Activated naive CD8-positive, alpha-beta T cell treated with anti-CD3 and anti-CD28 coated beads for 36 hours (primary cell): ENCODE measurements at places on chromosomes 4 and X. TPM values are rescaled to one million over a fixed set of nuclear protein-coding genes. Genes with fewer than 3 reads are reported as not detected.

- H3K27ac ChIP-seq = no peak overlapping the region
- peaks cover 50% of the 10 kb centered on the region for H3K36me3 ChIP-seq
- H3K4me1 ChIP-seq = peaks cover 22% of the 10 kb centered on the region
- H3K4me3 ChIP-seq = no peak overlapping the region
- no peak for DNase-seq
- no peaks in the 10 kb centered on the region for H3K27me3 ChIP-seq
These were observed 501.6 kb downstream of the MID1IP1 start for GRCh38 chrX:39302838-39303237.

- peaks cover 37% of the 10 kb centered on the region for H3K27me3 ChIP-seq
- H3K36me3 ChIP-seq = no peaks in the 10 kb centered on the region
- no peaks in the 10 kb centered on the region for H3K4me1 ChIP-seq
- DNase-seq = no peak
- H3K4me3 ChIP-seq = no peak overlapping the region
- no peak overlapping the region for H3K27ac ChIP-seq
These were observed 1.9 kb upstream of the SHROOM2 start for GRCh38 chrX:9784332-9784731.

- H3K4me1 ChIP-seq = peaks cover 11% of the 10 kb centered on the region
- no peak for DNase-seq
These were observed 29.6 kb downstream of the REST start for GRCh38 chr4:56937262-56937661.

DNA sequence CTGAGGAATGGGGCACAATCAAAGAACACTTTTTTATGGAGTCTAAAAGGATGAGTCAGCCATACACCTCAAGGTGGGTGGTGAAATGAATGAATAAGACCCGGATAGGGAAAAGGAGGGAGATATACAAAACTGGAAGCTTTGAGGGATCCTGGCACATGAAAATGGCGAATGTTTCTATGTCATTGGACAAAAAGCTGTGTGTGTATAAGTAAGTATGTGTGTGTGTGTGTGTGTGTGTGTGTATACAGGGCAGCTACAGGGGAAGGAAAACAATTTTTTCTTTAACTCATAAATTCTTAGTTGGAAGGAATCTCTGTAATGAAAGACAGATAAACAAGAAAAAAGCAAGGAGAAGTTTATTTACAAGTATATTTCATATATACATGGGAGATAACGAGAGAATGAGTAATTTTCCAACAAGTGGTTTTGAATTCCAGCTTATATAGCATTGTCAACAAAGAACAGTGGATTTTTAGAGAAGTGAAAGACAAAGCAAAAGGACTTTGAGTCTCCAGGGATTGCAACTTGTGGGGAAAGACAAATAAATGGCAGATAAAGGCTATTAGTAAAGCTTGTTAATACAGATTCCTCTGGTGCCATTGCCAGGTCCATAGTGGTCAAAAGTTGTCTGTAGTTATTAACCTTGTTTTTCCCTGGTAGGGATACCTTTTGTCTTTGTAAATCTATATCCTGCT lies 99.7 kb downstream of the MMRN1 start:
- H3K36me3 ChIP-seq = no peaks in the 10 kb centered on the region
- no peak overlapping the region for H3K27ac ChIP-seq
- no peaks in the 10 kb centered on the region for H3K4me1 ChIP-seq
- H3K4me3 ChIP-seq = no peak overlapping the region
- DNase-seq = no peak

GRCh38 chr4:184328022-184328736 lies 110.5 kb upstream of the ENPP6 start:
- DNase-seq = peak; percentile 57
- no peak overlapping the region for H3K4me3 ChIP-seq
- peaks cover 5% of the 10 kb centered on the region for H3K36me3 ChIP-seq
- peaks cover 6% of the 10 kb centered on the region for H3K27me3 ChIP-seq
- H3K4me1 ChIP-seq = peaks cover 39% of the 10 kb centered on the region
- H3K27ac ChIP-seq = peak overlapping the region; percentile 86

DNA sequence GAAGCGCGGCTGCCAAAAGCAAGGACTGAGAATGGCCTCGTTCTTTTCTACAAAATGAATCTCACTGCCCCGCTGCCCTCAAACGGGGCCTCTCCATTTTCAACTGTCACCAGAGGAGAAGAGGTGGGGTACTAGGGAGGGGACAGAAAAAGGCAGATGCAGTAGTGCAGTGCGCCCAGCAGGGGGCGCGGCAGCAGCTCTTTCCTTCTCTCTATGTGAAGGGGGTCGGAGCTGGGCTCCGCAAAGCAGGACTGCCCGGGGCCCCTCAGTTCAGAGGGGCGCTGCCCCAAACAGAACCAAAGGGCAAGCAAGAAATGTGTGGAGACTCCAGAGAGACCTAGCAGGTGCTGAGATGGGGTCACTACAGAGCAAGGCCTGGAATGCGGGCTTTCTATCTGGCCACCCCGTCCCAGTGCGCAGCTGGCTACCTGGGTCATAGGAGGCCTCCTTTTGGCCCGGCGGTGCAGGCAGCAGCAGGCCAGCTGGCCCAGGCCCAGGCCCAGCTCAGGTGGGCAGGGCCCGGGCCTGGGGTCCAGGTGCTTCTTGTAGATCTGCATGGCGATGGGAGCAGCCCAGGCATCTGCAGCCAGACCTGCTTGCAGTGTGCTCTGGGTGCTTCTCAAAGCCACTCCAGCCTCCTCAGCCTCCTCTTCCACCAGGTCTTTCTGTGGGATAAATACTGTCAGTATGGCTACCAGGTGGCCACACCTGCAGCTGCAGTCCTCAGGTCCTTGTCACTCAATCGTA lies 5.9 kb downstream of the IRAK1 start:
- no peak overlapping the region for H3K4me3 ChIP-seq
- H3K4me1 ChIP-seq = peaks cover 6% of the 10 kb centered on the region
- peak; percentile 45 for DNase-seq
- H3K27me3 ChIP-seq = no peaks in the 10 kb centered on the region

- H3K36me3 ChIP-seq = no peaks in the 10 kb centered on the region
- no peak overlapping the region for H3K4me3 ChIP-seq
- H3K27ac ChIP-seq = no peak overlapping the region
These were observed 535.2 kb downstream of the GALNTL6 start for GRCh38 chr4:172348426-172348825.

GRCh38 chr4:142811034-142811433 lies 35.1 kb downstream of the INPP4B start:
- H3K4me1 ChIP-seq = peaks cover 9% of the 10 kb centered on the region
- no peak for DNase-seq
- H3K4me3 ChIP-seq = no peak overlapping the region
- no peaks in the 10 kb centered on the region for H3K36me3 ChIP-seq
- H3K27ac ChIP-seq = no peak overlapping the region

GRCh38 chr4:86685401-86685800 lies 91.3 kb downstream of the PTPN13 start:
- no peaks in the 10 kb centered on the region for H3K36me3 ChIP-seq
- H3K4me1 ChIP-seq = no peaks in the 10 kb centered on the region
- H3K27me3 ChIP-seq = no peaks in the 10 kb centered on the region
- DNase-seq = no peak
- no peak overlapping the region for H3K4me3 ChIP-seq

DNA sequence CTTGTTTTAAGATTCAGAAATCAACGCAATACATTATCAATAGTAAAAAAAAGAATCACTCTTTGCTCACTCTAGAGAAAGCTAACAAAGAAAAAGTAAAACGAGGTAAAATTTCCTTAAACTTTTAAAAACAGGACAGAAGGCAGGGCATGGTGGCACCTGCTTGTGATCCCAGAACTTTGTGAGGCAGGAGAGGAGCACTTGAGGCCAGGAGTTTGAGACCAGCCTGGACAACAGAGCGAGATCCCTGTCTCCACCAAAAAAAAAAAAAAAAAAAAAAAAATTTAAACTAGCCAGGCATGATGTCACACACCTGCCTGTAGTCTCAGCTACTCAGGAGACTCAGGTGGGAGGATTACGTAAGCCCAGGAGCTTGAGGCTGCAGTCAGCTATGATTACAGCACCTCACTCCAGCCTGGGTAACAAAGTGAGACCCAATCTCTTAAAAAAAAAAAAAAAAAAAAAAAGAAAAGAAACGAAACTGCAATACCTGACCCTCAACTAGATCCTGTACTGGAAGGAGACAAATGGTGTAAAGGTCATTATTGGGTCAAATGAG lies 3.5 kb downstream of the CCNI start:
- peaks cover 36% of the 10 kb centered on the region for H3K4me1 ChIP-seq
- H3K27ac ChIP-seq = peak overlapping the region; percentile 30
- DNase-seq = peak; percentile 24
- peak overlapping the region; percentile 64 for H3K4me3 ChIP-seq
- H3K27me3 ChIP-seq = peaks cover 7% of the 10 kb centered on the region
- peaks cover 32% of the 10 kb centered on the region for H3K36me3 ChIP-seq

DNA sequence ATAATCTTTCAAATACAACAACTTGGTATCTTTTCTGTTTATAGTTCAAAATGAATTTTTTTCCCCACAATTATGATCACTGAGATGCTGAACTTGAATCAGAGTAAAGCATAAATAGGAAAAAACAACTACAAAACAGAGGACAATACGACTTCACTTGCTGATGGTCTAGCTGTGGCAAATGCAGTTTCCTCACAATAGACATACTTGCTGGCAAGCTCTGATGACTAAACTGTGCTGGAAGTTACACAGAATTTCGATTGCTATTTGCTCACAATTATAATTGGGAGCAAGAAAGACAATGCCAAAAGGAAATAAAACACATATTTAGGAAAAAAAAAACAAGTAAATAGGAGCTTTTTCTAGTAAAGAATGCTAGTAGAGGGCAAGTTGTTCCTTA lies 14.7 kb downstream of the VEGFC start:
- no peak for DNase-seq
- H3K4me3 ChIP-seq = no peak overlapping the region
- no peak overlapping the region for H3K27ac ChIP-seq
- H3K4me1 ChIP-seq = no peaks in the 10 kb centered on the region
- H3K36me3 ChIP-seq = no peaks in the 10 kb centered on the region

DNA sequence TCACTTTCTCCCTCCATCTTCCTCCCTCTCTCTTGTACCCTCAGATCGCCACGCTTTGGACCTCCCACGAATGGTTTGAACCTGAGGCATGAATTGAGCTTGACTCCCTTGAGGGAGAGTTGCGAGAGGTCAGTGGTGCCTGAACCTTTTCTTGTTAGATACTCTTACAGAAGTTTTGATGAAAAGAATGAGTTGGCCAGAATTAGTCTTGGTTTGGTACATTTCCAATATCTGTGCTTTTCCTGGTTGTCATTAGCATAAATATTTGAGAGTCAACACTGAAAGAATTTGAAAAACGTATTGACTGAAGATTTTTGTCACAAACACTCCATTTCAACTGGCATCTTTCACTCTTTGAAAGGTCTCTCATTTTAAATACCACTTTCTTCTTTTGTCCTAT lies 510.6 kb upstream of the DIPK2B start:
- DNase-seq = no peak
- H3K4me1 ChIP-seq = peaks cover 47% of the 10 kb centered on the region
- H3K36me3 ChIP-seq = no peaks in the 10 kb centered on the region
- no peak overlapping the region for H3K4me3 ChIP-seq

DNA sequence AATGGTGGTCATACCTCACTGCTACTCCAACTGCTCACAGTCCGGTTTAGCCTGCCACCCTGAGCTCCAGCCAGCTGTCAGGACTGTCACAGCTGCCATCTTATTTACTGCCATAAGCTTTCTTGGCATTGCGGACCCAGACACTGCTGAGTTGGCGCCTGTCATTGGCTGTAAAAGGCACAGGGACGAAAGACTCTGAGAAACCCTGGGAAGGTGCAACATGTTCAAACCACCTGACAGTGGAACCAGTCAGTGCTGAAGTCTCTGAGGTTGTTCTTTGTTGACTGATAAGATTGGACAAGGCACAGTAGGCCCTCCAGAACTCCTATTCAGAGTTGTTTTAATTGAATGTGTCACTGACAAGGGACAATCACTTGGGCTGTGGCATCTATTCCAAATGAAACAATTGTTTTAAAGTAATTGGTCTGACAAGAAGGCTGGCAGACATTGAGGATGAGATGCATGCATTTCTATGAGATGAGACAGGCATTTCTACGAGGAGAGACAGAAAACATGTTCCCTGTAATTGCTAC lies 927.8 kb downstream of the STPG2 start:
- no peaks in the 10 kb centered on the region for H3K36me3 ChIP-seq
- H3K27me3 ChIP-seq = no peaks in the 10 kb centered on the region
- no peak overlapping the region for H3K27ac ChIP-seq
- DNase-seq = no peak
- H3K4me3 ChIP-seq = no peak overlapping the region

DNA sequence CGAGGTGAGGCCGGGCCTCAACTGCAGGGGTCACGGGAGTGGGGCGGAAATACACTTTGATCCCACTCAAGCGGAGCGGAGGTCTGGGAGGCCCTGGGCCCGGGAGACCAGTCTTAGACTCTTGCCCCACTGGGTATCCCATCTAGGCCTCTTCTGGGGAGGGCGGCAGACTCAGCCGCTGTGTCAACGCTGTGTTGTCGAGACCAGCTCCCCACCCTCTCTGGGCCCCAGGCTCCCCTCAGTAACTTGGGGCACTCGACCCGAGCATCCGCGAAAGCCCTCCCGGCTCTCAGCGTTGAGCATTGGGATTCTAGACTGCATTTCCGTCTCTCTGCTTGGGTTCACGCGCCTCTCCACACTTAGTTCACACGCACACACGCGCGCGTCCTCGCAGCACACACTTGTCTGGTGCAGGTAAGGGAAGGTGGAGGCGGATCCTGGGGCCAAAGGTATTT lies 1.7 kb downstream of the NKX3-2 start:
- peaks cover 44% of the 10 kb centered on the region for H3K4me1 ChIP-seq
- H3K36me3 ChIP-seq = peaks cover 14% of the 10 kb centered on the region
- peak overlapping the region; percentile 10 for H3K4me3 ChIP-seq
- DNase-seq = no peak

- peaks cover 30% of the 10 kb centered on the region for H3K36me3 ChIP-seq
- H3K4me3 ChIP-seq = no peak overlapping the region
- no peak for DNase-seq
- H3K27me3 ChIP-seq = no peaks in the 10 kb centered on the region
These were observed 90.3 kb downstream of the ARX start for GRCh38 chrX:24925430-24925829.

GRCh38 chr4:16270454-16271328 lies 44.4 kb upstream of the TAPT1 start:
- no peak overlapping the region for H3K4me3 ChIP-seq
- H3K36me3 ChIP-seq = no peaks in the 10 kb centered on the region
- H3K27me3 ChIP-seq = no peaks in the 10 kb centered on the region

DNA sequence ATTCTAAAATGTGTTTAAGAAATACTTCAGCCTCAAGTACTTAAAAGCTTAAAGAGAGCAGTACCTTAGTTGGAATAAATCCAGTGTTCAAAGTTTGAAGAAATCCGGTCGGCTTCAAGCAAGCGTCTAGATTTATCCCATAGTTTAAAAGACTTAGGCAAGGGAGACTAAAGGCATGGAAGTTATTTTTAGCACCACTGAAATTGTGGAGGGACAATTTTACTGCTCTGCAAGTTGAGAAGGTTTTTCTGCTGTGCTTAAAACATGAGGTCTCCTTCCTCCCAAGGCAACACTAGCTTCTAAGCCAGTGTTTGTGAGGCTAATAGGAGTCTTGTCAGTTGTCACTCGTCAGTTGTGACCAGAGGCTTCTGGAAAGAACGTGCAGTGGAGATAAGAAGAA lies 183.5 kb downstream of the MSL3 start:
- peaks cover 7% of the 10 kb centered on the region for H3K27me3 ChIP-seq
- H3K27ac ChIP-seq = no peak overlapping the region
- no peak overlapping the region for H3K4me3 ChIP-seq
- H3K36me3 ChIP-seq = no peaks in the 10 kb centered on the region

TMEM35A gene
- total RNA-seq = not detected

MAGEE2 gene
- total RNA-seq = not detected

TMEM144 gene
- 0.16 TPM for total RNA-seq

GAGE12E gene
- not detected for total RNA-seq

EGF gene
- not detected for total RNA-seq

MAGEA2B gene
- total RNA-seq = not detected

CHRDL1 gene
- not detected for total RNA-seq

PNMA3 gene
- total RNA-seq = 1.9 TPM

SLC10A3 gene
- 18.0 TPM for total RNA-seq
